HT-29 (cell line): ENCODE measurements at places on chromosomes 4 and X.

GRCh38 chrX:75228854-75229253 is 45.0 kb upstream of the UPRT start:
- DNase-seq: no peak

DNA sequence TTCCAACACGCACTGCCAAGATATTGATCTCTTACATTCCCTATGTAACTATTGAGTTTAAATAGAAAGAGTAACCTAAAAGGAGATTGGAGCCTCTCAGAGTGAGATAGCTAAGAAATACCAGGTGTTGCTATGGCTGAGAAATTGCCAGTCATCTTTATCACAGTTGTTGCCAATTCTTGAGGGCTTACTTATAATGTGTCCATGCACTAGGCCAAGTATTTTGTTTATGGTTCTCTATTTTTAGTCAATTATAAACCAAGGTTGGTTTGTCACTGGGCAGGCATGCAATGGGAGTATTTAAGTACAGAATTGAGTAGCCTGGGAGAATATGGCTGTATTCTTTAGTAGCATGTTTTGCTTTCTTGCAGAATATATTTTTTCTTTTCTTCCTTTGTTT is 201.6 kb downstream of the TEX13A start:
- no peak for DNase-seq

DNA sequence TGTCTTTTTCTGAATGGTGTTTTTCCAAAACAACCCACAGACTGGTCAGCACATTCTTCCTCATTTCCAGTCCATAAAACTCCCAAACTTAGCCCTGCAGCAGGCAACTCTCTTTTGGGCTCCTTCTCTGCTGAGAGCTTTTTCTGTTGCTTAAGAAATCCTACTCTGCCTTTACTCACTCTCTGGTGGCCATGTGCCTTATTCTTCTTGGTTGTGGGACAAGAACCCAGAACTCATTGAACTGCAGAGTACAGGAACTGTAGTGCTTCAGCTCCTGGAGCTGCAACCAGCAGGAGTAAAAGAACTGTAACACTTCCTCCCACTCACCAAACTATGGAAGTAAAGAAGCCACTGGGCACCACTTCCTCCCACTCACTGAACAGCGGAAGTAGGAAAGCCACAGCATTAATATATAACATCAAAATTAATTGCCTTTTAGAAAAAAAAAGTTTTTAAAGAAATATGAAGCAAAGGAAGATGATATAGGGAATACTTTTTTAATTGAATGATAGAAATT is 864.1 kb upstream of the PCDH10 start:
- DNase-seq: no peak

- DNase-seq: no peak
Measured at GRCh38 chr4:125986307-125986706, 671.6 kb downstream of the FAT4 start.

GRCh38 chr4:172927096-172927814 is 241.4 kb upstream of the GALNT7 start:
- no peak for DNase-seq

GRCh38 chr4:82989575-82990429 is 20.8 kb downstream of the LIN54 start:
- no peak for DNase-seq
